ENCODE measurements at places on chromosomes 6 and 20.
A peak's percentile ranks its signal among the peaks of the same experiment; 100 is the strongest.

- no peak for DNase-seq
Measured at GRCh38 chr20:48788486-48789072, 39.2 kb downstream of the PREX1 start.

DNA sequence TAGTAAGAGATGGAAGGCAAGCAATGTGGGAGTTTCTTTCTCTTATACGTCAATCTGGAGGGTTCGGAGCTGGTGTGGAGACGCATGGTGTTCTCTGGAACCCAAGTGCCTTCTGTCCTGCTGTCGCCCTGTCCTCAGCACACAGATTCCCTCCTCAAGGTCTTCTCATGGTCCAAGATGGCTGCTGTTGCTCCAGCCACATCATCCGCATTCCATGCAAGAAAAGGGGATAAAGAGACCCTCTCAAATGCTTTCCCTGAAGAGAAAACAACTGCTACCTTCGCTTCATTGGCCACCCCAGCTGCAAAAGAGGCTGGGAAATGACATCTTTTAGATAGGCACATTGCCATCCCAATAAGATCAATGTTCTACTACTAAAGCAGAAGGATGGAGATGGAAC is 151.2 kb downstream of the ANKRD60 start:
- no peak for DNase-seq

DNA sequence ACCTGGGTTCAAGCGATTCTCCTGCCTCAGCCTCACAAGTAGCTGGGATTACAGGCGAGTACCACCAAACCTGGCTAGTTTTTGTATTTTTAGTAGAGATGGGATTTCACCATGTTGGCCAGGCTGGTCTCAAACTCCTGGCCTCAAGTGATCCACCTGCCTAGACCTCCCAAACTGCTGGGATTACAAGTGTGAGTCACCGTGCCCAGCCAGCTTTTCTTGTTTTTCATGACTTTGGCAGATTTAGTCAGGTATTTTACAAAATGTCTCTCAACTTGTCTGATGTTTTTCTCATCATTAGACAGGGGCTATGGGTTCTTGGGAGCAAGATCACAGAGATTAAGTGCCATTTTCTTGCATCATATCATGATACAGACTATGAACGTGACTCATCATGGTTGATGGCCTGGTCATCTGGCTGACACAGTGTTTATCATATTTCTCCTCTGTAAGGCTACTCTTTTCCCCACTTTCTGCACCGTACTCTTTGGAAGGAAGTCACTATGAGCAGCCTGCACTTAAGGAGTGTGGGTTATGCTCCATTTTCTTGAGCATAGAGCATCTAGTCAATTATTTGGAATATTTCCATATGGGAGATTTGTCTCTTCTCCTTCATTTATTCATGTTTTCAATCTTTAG is 67.8 kb downstream of the RNF182 start:
- peak; percentile 75 for DNase-seq

- no peak for DNase-seq
Measured at GRCh38 chr20:20606050-20606449, 106.4 kb downstream of the RALGAPA2 start.

- peak; percentile 25 for DNase-seq
Measured at GRCh38 chr20:14498772-14499171, 161.4 kb upstream of the FLRT3 start.
